ENCODE measurements at places on chromosomes 11 and 22.

GRCh38 chr11:34625576-34625975 lies 4.7 kb downstream of the EHF start:
- DNase-seq: no peak

DNA sequence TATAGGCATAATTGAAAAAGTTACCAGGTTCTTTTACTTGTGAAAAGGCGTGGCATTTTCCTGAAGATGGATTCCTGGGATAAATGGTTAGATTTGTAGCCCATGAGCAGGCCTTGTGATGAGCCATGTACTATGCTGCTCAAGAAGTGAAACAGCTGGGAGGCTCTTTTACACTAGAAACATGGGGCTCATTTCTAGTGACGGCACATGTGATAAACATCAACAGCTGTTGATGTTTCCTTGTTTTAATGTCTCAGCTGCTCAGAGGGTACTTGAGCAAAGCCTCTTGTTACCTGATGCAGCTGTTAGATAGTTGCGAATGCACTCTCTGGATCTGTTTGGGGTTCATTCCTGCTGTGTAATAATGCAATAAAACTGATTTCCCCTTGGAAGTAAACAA lies 396.8 kb downstream of the GUCY1A2 start:
- no peak for DNase-seq

DNA sequence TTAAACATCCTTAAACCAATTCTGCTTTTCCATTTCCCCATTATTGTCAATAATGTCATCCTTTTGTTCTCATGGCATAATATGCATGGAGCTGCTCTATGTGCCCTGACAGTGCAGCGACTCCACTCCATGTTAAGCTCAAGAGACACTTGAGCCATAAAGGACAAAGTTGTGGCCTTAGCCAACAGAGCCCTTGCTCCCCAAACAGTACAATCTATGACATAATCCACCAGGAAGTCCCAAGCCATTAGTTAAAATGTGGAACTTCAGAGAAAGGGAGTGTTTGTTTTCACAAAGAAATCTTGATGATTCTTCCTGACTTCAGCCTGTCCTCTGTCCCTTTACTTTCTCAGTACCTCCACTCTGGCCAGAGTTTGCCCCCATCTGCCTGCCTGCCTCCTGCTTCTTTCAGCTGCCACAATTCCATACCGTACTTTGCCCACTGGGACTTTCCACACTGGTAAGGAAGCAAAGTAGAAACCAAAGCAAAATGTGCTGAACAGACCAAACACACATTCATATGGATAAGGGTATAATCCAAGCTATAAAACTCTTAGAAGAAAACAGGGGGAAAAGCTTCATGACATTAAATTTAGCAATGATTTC lies 46.3 kb upstream of the ZC3H12C start:
- no peak for DNase-seq

GRCh38 chr11:128684549-128685401 lies 9.1 kb upstream of the FLI1 start:
- DNase-seq: no peak

DNA sequence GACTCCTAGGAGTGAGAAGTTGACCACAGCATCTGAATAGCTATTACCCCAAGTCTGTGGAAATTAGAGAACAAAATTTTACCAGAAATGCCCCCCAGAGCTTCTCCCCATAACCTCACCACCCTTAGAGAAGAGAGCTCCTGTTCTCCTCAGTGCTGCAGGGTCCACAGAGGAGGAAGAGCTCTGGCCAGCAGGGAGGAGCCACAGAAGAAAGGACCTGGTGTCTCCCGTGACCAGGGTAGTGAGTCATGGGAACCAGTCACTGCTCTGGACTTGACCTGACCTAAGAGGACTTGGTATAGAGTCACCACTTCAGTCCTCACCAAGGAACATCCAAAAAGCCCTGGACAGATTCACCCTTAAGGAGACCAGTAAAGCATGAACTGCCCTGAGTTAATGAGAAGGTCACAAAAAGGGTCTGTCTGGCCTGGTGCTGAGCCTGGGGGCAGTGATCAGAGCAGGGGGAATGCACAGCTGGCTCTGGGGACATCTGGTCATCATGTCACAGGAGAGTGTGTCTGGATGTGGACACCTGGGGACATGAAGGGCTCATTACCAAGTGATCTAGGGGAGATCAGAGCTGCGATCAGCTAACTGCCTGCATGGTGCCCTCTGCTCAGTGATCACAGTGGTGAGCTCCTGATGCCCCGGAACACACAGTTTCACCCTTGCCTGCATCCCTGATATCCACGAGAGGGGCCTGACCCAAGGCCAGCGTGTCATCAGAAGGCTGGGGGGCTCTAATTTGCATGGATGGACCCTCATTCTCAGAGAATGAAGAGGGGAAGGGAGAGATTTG lies 103.3 kb upstream of the TOP3B start:
- no peak for DNase-seq

DNA sequence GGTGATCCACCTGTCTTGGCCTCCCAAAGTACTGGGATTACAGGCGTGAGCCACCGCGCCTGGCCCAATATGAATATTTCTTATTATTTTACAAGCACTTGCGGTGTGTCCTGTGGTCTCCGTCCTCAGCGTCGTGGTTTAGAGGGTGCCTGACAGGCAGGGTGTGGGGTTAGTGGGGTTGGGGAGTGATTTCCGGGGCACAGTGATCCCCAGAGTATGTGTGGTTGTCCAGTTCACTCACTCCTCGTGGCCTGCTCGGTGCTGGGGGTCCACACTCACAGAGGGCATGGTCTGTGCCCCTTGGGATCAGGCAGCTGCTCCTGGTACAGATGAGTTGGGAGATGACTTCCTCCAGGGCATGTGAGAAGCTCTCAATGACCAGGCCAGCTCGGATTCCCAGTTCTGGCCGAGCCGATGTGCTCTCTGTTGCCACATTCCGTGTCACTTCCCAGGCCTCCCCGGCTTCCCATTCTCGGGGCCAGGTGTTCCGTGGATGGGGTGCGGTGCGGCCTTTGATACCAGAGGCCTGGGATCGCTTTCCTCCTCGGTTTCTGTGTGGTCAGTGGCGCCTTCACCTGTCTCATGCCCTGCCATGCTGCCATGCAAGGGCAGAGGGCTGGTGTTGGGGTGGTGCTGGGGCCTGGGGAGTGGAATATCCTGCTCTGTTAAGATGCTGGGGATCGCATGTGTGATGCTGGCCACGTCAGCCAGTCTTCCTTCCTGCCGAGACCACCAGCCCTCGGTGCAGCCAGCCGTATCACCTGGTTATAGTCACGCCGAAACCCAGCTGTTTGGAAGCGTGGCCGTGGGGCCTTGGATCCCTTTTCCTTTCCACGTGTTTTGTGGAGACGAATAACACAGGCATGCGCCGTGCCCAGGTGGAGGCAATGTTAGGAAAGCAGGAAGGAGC lies 39.6 kb downstream of the PARVB start:
- no peak for DNase-seq

DNA sequence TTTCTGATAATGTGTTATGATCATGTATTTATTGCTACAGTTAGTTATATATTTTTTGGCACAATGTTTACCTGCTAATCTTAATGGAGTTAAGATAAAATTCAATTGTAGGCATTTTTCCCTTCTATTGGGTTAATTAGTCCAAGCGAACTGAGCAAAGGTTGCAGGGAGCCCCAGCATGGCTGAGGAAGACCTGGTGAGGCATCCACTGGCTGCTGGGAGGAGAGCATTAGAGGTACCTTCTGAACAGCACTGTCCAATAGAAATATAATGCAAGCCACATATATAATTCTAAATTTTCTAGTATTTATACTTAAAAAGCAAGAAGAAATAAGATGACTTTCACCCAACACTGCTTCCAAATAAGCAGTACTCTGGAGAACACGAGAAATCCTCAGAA lies 689 bp upstream of the TMEM126A start:
- DNase-seq: no peak
